ENCODE measurements at places on chromosomes 6 and 20.
A peak's percentile ranks its signal among the peaks of the same experiment; 100 is the strongest.

GRCh38 chr6:25166955-25167748, 112.0 kb upstream of the CARMIL1 start:
- no peak for DNase-seq

DNA sequence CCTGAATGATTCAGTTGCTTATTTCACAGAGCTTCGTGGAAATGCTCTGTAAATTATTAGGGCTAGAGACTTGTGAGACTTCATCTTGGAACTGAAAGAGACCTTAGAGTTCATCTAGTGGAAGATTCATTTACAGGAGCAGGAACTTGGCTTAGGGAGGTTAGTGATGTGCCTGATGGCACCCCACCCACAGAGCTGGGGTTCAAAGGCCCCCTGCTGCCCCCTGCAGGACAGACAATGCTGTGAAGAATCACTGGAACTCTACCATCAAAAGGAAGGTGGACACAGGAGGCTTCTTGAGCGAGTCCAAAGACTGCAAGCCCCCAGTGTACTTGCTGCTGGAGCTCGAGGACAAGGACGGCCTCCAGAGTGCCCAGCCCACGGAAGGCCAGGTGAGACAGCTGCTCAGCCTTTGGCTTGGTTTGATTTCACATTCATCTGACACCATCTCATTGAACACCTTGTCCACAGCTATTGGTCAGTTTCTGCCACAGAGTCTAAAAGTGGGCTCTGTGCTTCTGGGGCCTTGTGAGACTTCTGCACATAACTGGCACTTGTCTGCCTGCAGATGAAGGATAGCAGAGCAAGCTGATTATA, 25.1 kb downstream of the MYBL2 start:
- no peak for DNase-seq

GRCh38 chr20:9027626-9028025, 41.3 kb upstream of the PLCB4 start:
- no peak for DNase-seq

DNA sequence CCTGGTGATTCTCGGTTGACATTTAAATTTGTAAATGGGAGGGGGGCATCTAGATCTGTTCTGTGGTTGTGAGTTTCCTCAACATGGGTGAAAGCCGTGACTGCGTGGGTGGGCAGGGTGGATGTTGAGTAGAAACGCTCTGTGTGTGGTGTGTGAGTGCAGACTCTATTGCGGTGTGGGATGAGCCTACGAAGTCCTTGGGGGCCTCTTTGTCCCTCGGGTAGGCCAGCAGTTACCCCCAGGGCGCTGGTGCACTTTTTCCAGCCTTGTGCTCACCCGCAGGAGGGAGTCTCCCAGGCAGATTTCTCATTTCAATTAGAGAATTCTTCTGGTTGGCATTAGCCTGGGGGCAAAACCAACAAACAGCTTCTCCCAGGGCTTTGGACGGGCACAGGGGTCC, 10.6 kb downstream of the TOX2 start:
- peak; percentile 34 for DNase-seq

DNA sequence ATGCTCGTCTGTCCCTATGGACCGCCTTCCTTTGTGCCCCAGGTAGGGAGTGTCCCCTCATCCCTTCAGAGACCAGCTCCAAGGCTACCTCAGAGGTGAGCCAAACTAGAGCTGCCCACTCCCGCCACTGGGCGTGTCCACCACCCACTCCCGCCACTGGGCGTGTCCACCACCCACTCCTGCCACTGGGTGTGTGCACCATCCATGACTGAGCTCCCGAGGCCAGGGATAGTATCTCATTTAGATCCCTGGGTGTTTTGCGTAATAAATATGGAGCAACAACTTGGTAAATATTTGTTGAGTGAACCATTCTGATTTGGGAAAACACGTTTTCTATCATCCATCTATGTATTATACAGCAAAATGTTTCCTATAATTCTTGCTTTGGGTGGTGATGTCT, 68.8 kb downstream of the ZBTB2 start:
- DNase-seq: no peak

- no peak for DNase-seq
These were observed 113.9 kb downstream of the SLC22A3 start for GRCh38 chr6:160462116-160462515.

GRCh38 chr6:149233056-149233715, 84.3 kb upstream of the TAB2 start:
- no peak for DNase-seq

- no peak for DNase-seq
These were observed 30.8 kb downstream of the KIF16B start for GRCh38 chr20:16542477-16542876.

GRCh38 chr6:137927777-137928218, 60.7 kb downstream of the TNFAIP3 start:
- peak; percentile 99 for DNase-seq

DNA sequence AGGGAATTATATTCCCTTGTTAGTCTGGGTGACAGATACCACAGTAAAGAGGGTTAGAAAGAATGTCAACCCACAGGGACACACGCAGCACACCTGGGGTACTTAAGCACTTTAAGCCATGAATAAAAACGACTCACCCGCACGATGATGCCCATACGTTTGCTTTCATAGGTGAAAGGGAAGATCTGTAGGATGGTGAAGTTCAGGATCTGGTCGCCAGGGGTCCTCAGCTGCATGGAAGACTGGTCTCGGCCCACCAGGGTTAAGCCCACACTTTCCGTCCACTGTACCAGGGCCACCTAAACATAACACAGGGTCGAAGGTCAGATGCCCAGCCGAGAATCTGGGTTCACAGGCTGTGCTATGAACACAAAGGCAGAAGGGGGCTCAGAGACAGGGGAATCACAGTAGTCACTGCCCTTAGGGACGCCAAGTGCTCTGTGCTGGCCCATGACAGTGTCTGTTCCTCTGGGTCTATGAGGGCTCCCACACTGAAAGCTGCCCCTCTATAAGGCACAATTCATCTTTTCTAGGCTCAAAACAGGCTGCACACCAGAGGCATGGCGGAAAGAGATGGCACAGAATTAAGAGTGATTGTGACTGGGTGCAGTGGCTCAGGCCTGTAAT, 96.8 kb upstream of the NFATC2 start:
- no peak for DNase-seq

- DNase-seq: no peak
These were observed 681 bp downstream of the SYCP2 start for GRCh38 chr20:59932616-59933295.

GRCh38 chr6:44084231-44085014, 42.8 kb downstream of the MRPL14 start:
- no peak for DNase-seq

- DNase-seq: no peak
These were observed 29.0 kb downstream of the SPTLC3 start for GRCh38 chr20:13037727-13038126.

DNA sequence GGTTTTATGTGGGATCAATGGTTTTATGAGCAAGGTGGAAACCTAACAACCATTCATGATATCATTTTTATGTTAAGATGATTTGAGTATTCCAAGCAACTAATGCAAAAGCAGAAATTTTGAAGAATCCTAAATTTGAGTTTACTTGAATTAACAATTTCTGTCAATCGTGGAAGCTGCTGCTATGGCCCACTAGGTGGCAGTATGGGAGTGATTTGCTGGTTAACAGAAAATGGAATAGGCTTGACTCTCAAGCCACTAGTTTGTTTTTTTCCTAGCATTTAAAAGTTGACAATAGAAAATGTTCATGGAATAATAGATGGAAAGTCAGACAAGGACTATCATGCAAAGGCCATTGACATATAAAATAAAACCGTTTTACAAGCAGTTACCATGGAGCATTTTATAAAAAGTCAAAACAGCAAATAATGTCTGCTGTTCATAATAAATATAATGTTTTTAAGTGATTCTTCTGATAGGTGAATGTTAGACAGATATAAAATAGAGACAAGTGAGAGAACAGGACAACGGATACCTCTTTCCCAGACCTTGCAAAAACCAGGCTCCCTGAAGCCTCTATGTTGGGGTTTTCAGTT, 43.0 kb upstream of the TMEM200A start:
- DNase-seq: peak; percentile 17

GRCh38 chr6:169274781-169275180, 21.1 kb upstream of the THBS2 start:
- no peak for DNase-seq

DNA sequence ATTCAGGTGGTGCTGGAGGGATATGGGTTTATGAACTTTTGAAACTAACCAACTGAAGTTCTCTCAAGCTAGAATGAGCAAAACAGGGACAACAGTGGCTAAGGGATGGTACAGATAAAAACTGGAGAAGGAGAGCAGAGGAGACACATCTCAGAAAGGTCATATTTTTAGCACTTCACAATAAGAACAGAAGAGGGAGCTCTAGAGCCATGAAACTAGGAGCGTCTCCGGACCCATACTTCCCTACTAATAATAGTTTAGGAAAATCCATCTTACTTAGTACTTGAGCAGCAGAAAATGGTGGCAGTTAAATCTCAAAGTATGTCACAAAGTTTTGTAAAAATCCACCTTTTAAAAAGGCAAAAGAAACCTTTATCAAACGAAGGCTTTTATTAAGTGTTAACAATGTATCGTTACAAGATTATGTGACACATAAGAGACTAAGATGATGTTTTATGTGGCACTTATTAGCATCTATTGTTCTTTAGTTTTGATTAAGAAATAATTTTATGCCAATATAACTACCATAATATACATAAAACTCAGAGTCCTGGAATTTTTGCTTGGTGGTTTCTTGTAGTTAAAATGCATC, 278.6 kb downstream of the TBC1D32 start:
- peak; percentile 4 for DNase-seq

- no peak for DNase-seq
These were observed 38.7 kb downstream of the NCOA7 start for GRCh38 chr6:125829433-125829832.

- DNase-seq: no peak
These were observed 107.1 kb downstream of the COL12A1 start for GRCh38 chr6:75098709-75099108.

- no peak for DNase-seq
These were observed 27.3 kb upstream of the TSPYL1 start for GRCh38 chr6:116307001-116307400.

GRCh38 chr6:108848116-108848868, at the start of gene ARMC2:
Gene ARMC2, plus strand, starts transcription at chr6:108848422. Its CDS starts 5,846 bp downstream, at chr6:108854268.
- DNase-seq: peak; percentile 38

DNA sequence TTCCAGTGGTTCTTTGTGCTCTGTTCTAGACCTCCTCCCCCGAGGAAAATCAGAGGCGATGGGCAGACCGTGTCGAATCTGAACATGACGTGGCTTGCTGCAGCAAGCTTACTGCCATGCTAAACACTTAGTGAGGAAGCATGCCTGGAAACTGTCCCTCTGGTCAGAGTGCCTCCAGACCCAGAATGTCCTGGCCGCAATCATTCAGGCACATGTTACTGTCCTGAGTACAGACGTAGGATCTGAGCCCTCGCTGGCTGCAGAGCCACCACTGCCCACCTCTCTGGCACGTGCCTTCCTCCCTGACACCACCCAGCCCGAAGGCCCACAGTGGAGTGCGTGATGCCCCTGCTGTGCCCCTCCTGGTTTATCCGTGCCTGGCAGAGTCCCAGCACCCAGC, 163.6 kb downstream of the SYNDIG1 start:
- no peak for DNase-seq

DNA sequence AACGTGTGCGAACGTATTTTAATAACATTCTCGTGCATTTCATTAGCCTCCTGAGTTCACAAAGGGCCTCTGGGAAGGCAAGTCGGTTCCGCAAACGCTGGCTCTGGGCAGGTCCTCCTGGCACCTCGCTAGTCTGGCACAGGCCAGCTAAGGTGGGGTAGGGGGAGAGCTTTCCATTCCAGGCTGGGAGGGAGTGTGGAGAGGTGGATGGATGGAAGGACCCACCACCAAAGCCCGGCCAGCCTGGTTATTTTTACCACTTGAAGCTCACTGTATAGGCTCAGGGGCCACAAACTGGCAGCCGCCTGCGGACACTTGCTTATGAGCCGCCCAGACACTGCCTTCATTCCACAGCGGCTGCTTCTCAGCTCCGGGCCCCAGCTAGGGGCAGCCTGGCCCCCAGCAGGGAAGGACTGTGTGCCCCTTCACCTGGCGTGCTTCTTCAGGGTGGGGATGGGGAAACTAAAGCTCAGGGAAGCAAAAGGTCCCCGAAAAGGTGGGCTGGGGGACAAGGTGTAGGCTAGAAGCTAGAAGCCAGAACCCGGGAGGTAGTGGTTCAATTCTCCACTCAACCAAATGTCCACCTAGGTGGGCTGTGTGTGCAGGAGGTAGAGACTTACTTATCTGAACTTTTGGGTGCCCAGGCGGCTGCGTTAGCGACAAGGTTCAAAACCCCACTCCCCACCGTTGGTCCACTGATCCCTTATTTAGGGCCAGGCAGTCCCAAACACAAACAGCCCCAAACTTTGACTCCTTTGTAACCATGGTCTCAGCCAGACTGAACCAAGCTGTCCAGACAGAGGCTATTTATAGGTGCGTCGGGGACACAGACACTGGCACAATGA, 1.7 kb downstream of the PMEPA1 start:
- no peak for DNase-seq

- DNase-seq: no peak
These were observed 93.4 kb upstream of the BTN3A2 start for GRCh38 chr6:26271668-26272024.

GRCh38 chr20:7257099-7257498, 489.6 kb downstream of the BMP2 start:
- no peak for DNase-seq
